ENCODE measurements at places on chromosomes 1 and 21. TPM values are rescaled to one million over a fixed set of nuclear protein-coding genes. Genes with fewer than 3 reads are reported as not detected.

Gene SPRR2E
- total RNA-seq = not detected

DNA sequence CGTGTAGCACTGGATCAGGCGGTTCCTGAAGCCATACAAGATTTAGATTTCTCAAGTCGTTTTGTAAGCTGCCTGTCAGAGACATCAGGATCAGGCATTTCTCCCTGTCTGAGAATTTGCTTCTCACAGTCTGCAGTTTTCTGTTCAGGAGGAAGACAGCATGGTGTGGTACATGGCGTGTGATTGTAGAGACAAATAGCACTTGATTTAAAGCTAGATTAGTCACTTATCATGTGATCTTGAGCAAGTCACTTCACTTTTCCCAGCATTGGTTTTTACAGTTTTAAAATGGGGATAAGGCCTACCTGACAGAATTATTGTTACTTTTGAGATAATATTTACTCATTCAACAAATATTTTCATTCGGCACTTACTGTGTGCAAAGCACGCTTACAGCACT is 63.3 kb downstream of the AK4 start:
- no peak for DNase-seq

Gene S100A7
- not detected for total RNA-seq

DNA sequence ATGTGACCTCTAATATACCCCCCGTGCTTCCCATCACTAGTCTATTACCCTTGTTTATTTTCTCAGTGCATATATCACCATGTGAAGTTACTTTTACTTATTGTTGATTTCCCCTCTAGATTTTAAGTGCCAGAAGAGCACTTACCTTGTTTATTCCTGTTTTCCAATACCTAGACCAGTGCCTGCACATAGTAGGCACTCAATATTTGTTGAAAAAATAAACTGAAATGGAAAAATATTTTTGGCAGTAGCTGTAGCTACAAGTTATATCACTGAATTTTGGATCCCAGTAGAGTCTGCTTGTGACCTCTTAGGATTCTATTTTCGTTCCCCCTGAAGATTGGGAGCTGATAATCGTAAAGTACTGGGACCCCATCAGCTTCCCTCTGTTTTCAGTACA is 32.0 kb upstream of the FOXE3 start:
- DNase-seq = no peak

- no peak for DNase-seq
These were observed 49.2 kb upstream of the POFUT2 start for GRCh38 chr21:45336870-45337269.

DNA sequence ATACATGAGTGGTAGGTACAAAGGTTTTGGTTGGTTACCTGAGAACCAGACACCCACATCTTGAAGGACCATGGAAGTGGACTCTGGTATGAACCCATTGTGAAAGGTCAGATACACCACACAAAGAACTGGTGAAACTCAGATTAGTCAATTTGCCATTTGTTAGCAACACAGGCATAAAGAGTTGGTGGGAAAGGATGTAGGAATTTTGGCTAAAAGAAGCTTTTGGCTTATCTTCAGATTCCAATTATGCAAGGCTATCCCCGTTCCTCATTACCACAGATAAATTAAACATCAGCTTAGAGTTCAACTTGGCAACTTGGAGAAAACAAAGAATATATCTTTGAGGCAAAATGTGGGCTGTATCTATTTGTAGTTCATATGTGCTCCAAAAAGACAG is 87.0 kb upstream of the IRF2BP2 start:
- DNase-seq = no peak

Gene TMEM125
- total RNA-seq = not detected

DNA sequence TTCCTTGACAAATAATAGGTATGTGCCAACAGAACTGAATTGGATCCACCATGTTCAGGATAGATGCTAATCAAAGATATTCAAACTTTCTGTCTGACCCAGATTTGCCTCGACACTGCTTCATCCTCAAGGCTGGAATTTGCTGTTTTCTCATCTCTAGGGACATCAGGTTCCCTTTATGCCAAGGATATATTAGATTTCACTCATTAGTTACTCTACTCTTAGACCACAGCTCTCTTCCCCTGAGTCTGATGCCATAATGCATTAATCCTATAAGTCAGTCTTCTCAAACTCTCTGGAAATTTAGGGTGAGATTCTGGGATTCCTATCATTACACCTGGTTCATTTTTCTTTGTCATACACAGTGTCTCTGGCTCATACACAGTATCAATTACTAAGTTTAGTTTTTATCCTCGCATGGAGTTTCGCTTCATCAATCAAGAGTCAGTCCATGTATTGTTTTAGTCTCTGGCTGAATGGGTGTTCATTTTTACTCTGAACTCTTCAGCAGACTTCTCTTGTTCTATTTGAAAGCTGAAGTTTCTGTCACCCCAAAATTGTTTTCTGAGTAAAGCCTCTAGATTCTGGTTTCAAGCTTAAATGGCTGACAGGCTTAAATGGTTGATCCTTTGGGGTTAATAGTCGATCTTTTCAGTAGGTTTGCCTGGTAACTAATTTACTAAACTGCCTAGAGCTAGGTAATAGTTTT is 9.3 kb upstream of the DCAF6 start:
- no peak for DNase-seq

GRCh38 chr1:61087571-61087970 is 5.2 kb downstream of the NFIA start:
- DNase-seq = no peak

Gene RBP7
- not detected for total RNA-seq

DNA sequence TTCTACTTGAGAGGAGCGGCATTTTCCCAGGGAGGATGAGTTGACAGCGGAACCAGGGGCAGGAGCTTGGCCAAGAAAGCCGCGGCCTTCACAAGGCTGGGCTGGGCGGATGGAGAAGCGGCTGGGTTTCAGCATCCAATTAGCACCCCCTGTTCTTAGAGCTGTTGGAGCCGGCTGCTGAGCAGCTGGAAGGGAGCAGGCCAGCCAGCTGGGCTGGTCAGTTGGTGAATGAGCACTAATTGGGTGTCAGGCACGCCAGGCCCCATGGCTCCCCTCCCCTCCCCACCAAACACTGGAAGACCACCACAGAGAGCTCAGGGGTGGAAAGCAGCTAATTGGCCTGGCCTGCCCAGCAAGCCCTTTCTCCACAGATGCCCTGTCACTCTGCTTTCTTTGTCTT is 245.6 kb downstream of the RRAGC start:
- no peak for DNase-seq

DNA sequence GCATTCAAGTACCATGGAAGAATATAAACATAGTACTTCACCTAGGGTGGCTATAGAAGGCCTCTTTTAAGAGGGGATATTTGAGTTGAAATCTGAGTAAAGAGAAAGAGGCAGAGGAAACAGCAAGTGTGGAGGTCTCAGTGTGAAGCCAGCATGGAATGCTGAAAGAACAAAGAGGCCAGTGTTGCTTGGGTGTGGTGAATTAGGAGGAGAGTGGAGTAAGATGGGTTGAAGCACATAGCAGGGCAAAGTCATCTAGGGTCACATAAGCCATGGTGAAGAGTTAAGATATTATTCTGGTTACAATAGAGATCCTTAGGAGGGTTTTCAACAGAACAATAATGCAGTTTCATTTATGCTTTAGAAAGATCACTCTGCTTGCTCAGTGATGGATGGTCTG is 37.5 kb downstream of the C1orf141 start:
- peak; percentile 36 for DNase-seq

DNA sequence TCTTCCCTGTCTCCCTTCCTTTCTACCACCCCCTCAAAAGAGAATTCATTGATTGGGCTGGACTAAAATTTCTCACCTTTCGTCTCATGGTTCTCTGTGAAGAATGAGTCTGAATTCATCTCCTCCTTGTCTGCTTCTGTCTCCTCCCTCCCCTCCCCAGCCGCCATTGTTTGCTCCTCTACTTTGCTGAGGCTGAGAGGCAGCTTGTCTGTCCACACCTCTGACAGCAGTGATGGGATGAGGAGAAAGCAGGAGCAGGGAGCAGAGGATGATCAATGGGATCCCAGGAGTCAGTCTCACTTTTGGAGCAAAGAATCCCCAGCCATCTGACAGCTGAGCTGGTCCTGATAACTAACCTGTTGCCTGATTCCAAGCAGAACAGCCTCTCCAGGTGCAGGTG is 2.5 kb downstream of the ILDR2 start:
- DNase-seq = no peak

Gene ZNF593OS
- not detected for total RNA-seq

- no peak for DNase-seq
These were observed 402.9 kb downstream of the PTPRU start for GRCh38 chr1:29639156-29639736.

GRCh38 chr1:197141575-197141974 is 4.9 kb downstream of the ASPM start:
- no peak for DNase-seq

Gene TRIM46
- 0.94 TPM for total RNA-seq

DNA sequence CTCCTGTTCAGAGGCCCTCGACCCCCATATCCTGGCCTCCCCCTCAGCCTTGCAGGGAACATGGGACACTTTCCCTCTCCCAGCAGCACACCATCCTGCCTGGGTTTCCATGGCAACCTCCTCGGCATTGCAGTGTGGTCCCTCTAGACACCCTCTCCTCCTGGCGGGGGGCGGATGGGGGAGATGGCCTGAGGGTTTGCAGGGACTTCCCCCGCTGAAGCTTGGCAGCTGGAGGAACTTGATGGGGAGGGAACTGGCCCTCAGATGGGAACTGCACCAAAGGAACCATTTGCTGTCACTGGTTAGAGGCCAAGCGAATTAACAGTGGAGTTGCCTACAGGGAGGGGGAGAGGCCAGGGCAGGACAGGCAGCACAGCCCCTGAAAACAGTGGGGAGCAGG is 28.7 kb downstream of the RIMS3 start:
- DNase-seq = peak; percentile 38

- DNase-seq = no peak
These were observed 3.8 kb upstream of the PARS2 start for GRCh38 chr1:54768093-54768492.

Gene ZSWIM5
- not detected for total RNA-seq

DNA sequence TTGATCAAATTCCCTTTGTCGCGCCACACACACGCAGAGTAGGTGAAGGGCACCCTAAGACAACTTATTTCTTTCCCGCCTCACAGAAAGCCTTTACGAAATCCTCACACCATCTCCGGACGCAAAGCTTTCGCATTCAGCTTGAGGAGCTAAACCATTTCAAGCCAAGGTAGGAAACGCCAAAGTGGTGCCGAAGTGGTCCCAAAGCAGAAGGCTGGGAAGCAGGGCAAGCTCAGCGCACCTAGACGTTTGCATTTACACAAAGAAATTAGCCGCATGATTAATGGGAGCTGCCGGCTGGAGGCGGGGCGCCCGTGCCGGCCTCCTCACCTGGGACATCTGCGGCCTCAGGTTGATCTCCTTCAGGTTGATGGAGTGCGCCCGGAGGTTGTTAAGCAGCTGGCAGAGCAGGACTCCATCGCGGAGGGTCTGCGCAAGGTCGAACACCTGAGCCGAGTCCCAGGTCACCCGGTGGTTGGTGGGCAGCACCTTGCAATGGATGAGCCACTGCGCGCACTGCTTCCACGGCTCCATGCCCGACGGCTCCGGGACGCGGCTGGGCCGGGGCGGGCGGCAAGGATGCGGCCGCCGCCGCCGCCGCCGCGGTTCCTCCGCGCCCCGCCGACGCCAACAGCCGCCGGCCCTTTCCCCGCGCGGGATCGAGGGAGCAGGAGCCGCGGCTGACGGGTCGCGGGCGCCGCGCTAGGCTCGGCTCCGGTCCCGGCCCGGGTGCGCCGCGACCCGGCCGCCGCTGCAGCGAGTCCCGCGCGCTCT is 457 bp downstream of the VAV3 start:
- no peak for DNase-seq

Gene CLIC6
- not detected for total RNA-seq

Gene HHIPL2
- total RNA-seq = not detected

- peak; percentile 85 for DNase-seq
These were observed 67.9 kb downstream of the PHACTR4 start for GRCh38 chr1:28437264-28437923.

GRCh38 chr1:217343907-217344306 is 287.0 kb downstream of the GPATCH2 start:
- DNase-seq = no peak

DNA sequence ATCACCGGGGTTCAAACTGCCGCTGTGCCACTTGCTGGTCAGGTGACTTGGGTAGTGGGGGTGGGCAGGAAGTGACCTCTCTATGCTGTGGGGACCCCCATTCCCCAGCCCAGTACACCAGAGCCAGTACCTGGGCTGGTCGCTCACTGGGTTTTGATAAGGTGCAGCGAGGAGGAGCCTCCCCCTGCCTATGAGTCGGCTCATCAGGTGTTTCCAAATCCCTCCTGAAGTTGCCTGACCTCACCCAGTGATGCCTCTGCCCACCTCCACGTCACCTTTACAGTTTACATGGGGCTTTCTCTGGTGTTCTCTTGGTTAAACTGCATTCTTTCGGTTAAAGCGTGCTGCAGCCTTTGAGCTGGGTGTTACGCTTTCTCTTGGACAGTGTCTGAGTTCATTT is 58.2 kb downstream of the ARHGEF10L start:
- DNase-seq = no peak

DNA sequence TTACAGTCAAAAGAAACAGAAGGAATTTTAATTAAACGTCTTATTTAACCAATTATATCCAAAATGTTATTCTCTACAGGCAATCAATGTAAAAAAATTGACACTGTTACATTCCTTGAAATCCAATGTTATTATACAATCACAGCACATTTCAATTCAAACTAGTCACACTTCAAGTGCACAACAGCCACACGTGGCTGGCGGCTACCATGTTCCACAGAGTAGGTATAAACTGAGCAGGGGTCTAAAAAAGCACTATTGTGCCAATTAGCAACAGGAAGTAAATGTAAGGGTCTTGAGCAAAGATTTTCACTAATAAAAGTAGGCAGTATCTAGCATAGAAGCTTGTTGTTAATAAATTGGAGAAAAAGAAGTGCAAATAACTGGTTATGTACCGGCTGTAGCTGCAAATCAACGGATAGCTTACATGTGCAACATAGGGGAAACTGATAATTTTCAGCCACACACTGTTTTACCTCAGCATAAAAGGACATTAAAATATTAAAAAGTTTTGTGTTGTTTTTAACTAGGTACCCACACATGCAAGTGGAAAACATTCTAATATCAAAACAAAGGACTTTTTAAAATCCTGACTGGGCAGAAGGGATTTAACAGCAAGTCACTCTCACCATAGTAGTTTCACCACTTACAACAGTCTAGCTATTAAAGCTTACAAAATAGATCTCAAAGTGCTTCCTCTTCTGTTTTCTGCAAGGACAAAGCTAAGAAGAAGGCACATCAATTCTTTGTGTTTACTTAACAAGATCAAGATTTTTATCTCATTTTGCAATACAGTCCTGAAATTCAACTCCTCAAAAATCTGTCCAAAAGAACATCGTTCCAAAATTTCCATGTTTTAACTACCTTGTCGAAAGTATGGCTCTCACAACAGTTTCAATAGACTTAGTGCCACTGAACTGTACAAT is 2.5 kb downstream of the CSDE1 start:
- no peak for DNase-seq

Gene FMOD
- total RNA-seq = 4.4 TPM
